Hematopoietic multipotent progenitor cell treated with erythropoietin and hydrocortisone succinate and interleukin-3 and kit ligand, for 15 days (in vitro differentiated cells): ENCODE measurements at places on chromosomes 12 and 14.

DNA sequence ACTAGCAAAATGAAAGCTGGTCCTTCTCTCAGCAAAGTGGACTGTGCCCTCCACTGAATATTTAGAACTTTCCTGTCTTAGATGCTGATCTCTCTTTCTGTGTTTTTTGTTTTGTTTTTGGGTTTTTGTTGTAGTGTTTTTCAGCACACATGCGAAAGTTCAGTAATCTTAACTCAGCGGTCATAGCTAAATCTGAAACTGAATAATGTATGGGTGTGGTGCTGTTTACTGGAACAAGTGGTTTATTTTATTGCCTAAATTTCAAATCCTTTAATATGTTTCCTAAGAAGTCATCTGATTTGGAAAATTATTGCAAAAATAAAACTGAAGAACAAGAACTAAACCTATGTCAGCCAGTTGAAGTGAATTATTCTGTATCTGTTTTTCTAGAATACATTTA is 116.0 kb upstream of the LRIG3 start:
- no peak for DNase-seq

DNA sequence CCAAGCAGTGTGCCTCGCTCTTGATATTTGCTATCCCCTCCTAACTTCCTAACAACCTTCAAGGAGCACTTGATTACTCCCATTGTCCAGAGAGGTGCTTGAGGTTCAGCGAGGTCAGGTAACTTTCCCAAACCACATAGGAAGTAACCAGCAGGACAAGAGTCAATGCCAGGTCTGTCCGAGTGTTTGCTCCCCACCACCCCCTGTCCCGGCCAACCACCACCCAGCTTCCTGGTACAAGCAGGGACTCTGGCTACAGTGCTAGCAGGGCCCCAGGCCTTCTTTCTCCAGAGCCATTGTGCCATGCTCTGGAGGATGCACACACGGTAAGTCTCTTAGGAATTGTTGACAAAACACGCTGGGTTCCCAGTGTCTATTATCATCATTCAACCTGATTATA is 49.2 kb downstream of the SYNE3 start:
- DNase-seq = no peak

DNA sequence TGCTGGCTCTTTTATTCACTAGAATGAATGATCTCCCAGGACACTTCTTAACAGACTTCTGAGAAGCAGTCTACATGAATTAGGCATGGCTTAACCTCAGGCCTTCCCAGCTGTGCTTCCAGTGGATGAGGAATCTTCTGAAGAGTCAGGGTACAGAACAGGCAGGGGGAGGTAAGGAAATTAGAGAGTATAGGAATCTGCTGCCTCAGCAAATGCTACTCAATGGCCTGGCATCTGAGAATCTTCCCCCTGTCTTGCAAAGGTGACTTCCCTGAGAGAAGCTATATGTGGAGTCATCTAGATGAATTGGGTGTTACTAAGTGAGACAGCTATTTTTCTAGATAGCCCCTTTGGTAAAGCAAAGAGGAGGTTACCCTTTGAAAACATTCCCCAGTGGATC is 496.2 kb upstream of the CCDC196 start:
- DNase-seq = no peak

DNA sequence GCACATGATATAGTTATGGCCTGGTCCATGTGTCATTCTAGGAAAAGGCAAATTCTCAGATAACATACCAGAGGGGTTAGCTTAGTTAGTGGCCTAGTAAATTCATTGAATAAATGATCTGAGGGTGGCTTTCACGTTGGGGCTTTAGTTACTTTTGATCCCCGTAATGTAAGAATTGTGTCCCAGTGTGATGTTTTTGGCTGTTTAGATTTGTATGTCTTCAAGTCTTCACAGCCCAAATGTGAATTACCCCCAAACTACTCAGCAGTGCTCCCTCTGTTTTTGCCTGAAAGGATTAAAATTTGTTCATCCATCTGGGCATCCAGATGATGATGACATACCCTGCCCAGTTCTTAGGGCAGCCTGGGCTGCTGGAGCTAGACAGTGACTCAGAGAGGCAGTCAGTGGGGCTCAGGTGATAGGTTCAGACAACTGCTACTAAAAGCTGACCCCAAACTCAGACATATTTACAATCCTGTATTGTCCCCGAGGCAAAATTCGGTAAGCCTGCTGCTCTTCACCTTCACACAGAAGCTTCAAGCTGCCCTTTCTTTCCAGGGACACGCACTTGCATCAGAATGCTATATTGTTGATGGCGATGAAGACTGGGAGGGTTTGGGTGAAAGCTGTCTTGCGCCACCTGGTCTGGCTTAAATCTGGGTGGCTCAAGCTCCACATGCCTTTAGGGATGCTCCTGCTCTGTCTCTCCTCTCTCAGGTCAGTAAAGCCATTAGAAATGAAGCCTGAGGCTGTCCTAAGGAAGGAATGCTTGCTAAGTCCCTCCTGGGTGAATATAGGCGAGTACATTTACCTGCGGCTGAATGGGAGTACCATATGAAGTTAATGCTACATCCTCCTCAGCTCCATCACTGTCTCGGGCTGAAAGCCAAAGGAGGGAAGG is 10.3 kb downstream of the GPRC5D start:
- DNase-seq = no peak

DNA sequence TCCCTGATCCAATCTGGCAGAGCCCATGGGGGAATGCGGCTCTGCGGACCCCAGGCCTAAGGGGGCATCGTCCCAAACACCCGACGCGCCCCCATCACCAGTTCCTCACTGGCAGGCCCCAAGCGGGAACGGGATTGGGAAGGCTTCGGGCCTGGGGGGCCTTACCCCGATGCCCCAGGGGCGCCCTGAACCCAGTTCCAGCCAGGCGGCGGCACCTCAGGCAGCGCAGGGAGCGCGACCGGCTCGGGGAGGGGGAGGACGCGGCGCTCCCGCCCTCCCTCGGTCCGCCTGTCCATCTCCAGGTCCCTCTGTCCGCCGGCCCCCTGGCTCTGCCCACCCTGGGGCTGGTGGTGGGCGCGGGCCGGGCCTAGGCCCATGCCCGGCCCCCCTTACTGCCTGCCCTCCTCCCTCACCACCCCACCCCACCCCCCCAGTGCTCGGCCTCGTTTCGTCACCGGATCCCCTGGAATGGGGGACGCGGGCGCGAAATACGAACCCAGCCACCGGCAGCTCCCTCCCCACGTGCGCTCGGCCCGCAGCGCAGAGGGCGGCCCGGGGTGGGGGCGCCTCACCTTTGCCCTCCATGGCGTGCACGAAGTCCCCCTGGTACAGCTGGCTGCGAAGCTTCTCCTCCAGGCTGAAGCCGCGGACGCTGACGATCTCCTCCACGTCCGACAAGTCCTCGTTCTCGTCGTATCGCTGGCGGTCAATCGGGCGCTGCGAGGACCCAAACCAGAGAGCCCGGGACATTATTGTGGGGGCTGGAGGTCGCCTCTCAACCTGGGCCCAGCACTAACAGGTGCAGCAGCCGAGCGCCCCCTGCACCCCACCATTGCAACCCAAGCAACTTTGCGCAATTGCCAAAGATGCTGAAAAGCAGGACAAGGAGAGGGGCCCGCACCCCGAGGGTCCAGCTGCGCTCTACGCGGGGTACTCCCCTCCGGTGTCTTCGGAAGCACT is 2.3 kb downstream of the KDM2B start:
- DNase-seq = no peak

DNA sequence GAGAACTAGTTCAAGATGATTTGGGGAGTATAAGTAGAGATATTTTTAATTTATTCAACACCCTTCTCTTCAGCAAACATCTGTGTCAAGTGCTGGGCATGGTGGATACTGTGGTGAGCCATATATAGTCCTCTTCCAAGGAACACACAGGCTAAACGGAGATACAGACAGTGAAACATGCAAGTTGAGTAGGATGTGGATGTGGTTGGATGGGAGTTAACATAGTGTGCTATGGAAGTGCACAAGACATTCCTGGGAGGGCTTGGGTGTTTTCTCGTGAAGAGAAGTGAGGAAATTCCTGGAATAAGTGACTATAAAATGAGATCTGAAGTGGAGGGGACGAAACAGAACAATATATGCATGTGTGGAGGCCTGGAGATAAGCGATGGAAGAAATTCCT is 181.1 kb upstream of the NPAS3 start:
- no peak for DNase-seq
